ENCODE measurements at places on chromosomes 6 and 20.

- no peak for DNase-seq
These were observed 564.0 kb upstream of the JARID2 start for GRCh38 chr6:14681699-14682487.

DNA sequence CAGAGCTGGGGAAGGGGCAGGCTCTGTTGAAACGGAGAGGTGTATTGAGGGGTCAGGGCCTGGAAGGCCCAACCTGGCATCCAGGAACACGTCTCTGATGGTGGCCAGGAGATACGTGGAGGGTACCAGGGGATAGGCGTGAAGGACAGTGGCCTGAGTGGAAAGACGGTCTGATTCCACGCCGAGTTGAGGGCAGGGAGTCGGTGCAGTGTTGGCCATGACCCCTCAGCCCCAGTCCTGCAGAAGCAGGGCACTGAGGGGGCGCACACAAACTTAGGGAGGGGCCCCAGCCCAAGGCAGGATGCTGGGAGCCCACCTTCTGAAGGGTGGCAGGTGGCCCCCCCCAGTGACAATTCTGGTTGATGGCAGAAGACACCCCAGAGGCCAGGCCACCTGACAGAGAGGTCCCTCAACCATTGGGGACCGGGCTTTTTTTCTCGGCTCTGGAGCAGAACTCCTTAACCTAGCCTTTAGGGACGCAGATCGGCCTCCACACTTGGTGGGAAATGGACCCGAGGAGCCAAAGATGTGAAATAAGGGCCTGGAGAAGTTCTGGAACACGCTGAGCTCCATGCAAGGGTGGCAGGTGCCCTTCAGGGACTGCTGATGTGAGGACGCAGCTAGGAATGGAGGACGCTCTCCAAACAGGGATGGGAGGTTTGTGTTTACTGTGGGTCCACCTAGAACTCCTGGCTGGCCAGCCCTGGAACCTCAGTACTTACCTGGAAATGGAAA is 91.0 kb downstream of the TMEM242 start:
- no peak for DNase-seq

GRCh38 chr6:141624301-141624700 is 508.4 kb upstream of the GJE1 start:
- no peak for DNase-seq

DNA sequence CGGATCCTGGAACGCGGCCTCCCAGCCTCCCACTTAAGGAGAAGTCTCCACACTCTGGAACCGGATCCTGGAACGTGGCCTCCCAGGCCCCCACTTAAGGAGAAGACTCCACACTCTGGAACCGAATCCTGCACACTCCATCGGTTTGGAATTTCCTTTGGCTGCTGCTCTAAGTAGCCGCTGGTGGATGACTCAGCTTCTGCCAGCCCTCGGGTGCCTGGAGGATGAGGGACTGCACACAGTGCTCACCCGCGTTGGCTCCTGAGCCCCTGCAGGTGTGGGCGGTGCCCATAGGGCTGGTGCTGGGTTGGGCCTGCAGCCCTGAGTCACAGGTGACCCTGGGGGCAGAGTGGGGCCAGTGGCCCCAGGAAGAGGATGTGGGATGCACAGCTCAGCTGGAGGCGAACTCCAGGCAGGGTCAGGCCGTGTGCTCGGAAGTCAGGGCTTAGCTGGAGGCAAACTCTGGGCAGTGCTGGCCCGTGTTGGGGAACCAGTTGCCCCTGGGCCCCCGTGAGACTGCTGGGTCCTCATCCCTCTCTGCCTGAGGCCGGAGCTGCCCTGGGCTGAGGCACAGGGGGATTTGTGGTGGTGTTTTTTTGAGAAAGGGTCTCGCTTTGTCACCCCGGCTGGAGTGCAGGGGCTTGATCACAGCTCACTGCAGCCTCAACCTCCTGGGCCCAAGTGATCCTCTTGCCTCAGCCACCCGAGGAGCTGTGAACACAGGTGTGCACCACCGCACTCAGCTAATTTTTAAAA is 13.9 kb upstream of the TNFRSF6B start:
- no peak for DNase-seq

GRCh38 chr20:51766994-51767866 is 960 bp downstream of the ATP9A start:
- peak; percentile 15 for DNase-seq

GRCh38 chr6:18207438-18207837 is 52.2 kb downstream of the KDM1B start:
- DNase-seq: no peak

DNA sequence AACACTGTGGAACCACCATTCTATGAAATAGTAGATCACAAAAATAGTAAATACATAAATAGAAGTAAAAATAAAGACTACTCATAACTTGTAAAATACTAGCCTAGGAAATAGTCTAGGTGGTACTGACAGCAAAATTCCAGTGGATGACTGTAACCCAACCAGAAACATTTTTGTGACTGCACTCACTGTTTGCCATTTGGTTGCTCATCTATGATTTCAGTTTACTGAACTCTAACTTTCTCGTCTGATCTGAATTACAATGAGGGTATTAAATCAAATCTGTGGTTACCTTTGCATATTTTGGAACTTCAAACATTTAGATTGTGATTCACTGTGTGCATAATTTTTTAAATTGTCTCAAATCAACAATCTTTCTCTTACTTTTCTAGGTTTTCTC is 151.1 kb downstream of the KHDC1L start:
- no peak for DNase-seq

- DNase-seq: no peak
These were observed 42.6 kb downstream of the RAB44 start for GRCh38 chr6:36739947-36740817.

GRCh38 chr6:112827793-112828192 is 480.7 kb downstream of the RFPL4B start:
- DNase-seq: no peak

DNA sequence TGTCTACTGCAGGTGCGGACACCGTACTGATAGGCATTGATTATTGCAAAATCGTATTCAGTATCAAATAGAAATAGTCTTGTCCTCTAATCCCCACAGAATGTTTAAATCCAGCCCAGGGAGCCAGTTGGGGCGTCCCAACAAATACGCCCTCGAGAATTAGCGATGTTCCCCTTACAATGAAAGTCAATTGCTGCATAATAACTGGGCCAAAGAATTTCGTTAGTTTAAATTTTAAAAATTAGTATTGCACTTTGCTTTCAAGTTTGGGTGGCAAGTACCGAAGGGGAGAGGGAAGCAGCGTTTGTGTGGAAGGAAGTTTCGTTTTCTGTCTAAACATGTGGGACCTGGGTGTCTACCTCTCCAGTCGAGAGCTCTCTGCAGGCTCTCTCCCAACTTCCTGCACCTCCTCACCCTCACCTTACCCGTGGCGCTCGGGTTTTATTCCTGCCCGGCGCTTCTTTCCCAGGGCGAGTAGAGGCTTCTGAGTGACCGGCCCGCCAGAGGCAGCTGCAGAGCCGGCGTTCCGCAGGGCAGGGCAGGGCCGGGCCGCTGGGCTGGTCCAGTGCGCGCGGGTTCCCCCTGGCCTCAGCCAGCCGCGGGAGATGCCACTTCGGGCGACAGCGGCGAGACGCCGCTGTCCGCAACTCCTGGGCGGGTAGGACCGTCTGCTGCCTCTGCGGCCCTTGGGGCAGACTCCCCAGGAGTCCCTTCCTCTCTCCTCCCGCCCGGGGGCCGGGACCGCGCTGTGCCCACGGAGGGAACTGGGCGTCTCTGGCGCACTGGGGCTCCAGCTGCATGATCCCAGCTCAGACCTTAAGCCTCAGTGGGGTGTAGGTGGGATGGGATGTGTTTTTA is 862 bp upstream of the TFAP2C start:
- DNase-seq: no peak

GRCh38 chr20:31808481-31808880 is 10.7 kb upstream of the MYLK2 start:
- no peak for DNase-seq

- peak; percentile 62 for DNase-seq
These were observed 21.1 kb upstream of the NOTCH4 start for GRCh38 chr6:32244946-32245398.

DNA sequence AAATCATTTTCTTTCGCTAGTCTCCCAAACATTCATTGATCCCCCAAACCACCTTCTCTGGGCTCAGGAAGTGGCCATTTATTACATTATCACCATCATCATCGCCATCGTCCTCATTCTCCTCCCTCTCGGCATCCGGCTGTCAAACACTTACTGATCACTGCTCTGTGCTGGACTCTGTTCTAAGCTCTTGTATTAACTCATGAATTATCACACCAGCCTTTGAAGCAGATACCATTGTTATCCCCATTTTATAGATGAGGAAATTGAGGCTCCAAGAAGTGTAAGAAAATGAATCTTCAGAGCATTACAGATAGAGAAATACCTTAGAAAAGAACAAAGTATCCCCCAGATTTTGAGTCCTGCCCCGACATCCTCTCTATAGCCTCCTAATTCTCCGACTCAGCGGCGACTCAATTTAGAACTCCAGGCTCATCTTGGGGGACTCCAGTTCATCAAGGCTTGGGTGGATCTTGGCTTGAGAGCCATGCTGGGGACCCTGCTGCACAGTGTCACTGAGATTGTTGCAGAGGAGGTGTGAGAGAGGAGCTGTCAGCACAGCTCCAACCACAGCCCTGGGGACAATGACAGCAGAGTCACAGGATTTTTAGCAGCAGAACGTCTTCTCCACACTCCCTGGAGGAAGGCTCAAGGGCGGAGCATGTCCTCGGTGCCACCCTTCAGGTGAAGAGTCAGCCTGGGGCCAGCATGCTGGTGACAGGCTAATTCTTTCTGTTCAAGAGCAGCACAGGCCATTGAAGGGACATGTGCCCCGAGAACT is 6.6 kb upstream of the EEF1E1 start:
- no peak for DNase-seq

- no peak for DNase-seq
These were observed at the start of gene OVOL2 for GRCh38 chr20:18057101-18057993. Gene OVOL2 (minus strand): TSS chr20:18057916. CDS start chr20:18057634, 282 bp downstream.

DNA sequence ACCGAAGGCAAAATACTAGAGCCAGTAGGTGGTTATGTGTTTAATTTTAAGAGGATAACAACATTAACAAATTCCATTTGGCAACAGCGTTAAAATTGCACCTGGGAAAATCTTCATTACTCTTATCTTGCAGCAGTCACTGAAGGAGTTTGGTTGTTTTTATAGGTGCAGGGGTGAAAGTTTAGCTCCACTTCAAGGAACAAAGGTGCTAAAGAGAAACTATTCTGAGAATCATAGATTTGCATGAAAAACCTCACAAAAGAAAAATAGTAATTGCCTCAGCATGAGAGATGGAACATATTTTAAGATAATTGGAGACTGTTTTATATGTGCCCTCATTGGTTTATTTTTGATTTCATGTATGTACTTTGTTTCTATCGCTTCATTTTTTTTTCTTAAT is 444.4 kb downstream of the UTRN start:
- no peak for DNase-seq

DNA sequence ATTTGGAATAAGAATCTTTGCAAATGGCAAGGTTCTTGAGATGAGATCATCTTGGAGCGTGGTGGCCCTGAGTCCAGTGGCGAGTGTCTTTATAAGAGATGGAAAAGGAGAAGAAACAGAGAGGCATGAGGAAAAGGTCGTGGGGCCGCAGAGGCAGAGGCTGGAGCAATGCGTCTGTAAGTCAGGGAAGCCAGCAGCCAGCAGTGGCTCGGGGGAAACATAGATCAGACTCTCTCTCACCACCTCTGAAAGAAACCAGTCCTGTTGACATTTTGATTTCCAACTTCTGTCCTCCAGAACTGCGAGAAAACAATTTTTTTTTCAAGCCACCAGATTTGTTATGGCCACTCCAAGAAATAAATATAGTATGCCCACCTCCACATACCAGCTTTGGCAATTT is 226.6 kb downstream of the TFAP2C start:
- DNase-seq: no peak

- no peak for DNase-seq
These were observed 11.7 kb upstream of the HCK start for GRCh38 chr20:32040142-32040953.

- no peak for DNase-seq
These were observed 91.9 kb downstream of the MYLK4 start for GRCh38 chr6:2658788-2659187.

GRCh38 chr6:50935442-50935841 is 116.8 kb downstream of the TFAP2B start:
- DNase-seq: no peak

- DNase-seq: no peak
These were observed 13.7 kb downstream of the NEDD9 start for GRCh38 chr6:11218538-11219399.

- no peak for DNase-seq
These were observed 16.0 kb downstream of the DLGAP4 start for GRCh38 chr20:36322131-36322530.

DNA sequence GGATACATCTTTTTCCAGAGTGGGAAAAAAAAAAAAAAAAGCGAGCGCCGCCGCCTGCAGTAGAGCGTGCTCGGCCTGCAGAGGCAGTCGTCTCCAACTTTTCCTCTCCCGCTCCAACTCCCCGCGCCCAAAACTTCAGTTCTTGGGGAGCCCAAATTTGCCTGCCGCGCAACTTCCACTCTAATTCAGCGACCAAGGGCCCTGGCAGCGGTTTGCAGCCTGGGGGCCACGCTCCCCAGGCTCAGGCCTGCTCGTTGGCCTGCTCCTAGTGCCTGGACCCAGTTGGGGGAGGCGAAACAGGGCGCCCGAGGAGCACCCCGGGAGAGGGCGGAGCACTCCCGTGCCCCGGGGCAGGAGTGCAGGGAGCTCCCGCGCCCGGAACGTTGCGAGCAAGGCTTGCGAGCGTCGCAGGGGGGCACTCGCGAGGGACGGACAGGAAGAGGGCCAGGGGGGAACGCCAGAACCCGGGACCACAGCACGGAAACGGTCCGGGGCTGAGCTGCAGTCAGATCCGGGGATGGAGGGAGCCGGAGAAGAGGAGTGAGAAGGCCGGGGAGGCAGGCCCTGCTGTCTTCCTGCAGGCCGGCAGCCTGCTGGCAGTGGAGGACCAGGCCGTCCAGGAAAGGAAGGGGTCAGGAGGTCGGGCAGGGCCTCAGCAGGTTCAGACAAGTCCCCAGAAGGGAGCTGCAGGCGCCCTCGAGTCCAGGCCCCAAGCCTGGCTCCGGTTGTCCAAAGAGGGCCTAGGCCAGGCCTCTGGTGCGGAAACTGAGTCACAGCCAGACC is at the start of gene STX16:
TSS of gene STX16 (plus strand) at position 508 of the 783 bp plus-strand sequence. CDS start 724 bp downstream, outside the sequence.
- peak; percentile 77 for DNase-seq

DNA sequence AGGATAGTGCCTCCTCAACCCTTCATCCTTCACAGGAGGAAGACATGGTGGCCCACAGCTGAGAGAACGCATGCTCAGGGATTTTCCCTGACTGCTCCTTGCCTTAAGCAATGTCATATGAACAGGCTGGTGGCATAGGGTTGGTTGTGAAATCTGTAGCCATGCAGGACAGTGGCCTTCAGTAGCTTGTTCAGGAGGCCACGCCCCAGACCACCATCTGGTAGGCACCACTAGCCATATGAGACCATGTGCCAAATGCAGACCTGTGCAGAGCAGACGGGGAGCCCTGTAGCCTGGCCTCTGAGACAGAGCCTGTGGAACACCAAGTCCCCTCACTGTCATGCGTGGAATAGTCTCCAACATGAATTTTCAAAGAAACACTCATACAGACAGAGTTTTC is 76.5 kb downstream of the ADTRP start:
- no peak for DNase-seq

DNA sequence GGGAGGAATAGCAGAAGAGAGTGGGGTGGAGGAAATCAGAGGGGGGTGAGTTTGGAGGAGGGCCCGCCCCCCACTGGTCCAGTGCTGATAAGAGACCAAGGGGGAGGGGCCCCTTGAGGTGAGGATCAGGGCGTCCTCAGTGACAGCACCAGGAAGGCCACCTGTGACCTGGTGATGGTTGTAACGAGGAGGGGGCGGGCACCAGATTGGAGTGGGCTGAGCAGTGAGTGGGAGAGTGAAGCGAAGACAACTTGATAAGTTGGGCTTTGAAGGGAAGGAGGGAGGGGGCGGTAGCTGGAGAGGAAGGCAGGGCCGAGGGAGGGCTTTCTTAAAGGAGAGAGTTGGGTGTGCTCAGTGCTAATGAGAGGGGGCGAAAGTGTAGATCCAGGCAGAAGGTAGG is 30.7 kb downstream of the CDH22 start:
- no peak for DNase-seq

Measured in activated T-cell treated with anti-CD3 and anti-CD28 coated beads for 4 hours (primary cell).